ENCODE measurements at places on chromosomes 1 and 21.

- ATAC-seq: no peak
These were observed 5.6 kb downstream of the SPSB1 start for GRCh38 chr1:9298282-9298681.

GRCh38 chr1:156399355-156400125 is 30.5 kb downstream of the RHBG start:
- ATAC-seq: no peak

DNA sequence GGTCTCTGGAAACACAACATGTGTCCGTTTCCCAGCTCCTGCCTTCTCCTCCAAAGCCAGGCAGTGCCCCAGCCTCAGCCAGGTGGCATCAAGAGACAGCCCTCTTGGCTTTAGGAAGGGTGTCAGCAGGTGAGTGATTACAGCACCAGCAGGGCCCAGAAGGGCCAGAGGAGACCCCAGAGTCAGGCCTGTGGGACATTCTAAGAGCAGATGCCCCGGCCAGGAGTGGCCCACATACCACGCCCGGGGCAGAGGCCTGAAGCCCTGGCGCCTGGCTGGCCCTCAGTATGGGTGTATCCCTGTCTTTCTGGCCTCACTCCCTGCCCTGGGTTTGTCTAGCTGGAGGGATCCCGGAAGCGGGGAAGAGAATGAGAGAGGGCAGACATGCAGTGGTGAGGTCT is 109.2 kb downstream of the CASZ1 start:
- no peak for ATAC-seq

DNA sequence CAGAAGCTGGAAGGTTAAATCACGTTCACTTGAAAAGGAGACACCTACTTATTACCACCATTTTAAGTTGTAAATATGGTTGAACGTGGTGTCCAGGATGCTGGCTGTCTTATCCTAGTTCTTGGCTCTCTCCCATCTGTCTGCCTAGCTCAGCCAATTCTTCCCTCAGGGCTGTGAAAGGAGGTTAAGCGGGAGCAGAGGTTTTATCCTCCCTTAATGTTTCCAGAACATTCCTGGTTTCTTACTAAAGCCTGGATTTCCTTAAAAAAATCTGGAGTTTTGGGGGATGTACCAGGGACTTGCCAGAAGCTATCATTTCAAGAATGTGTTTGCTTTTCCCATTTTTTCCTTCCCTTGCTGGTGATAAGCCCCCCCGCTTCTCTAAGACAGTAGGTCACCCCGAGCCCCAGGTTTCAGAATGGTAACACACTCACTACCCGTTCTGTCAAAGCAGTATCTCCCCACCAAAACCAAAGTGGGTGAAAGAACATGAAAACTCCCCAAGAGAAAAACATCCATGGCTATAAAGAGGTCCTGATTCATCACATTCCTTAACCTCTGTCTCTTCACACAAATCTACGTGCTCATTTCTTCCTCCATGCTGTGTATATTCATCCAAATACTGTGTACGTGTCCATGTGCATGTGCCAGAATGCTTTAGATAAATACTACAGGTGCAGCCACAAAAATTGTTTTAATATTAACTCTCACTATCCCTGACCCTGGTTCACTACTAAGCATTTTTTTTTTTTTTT is 114.7 kb downstream of the MAP3K21 start:
- ATAC-seq: no peak

GRCh38 chr21:38041493-38041892 is 125.2 kb upstream of the KCNJ6 start:
- no peak for ATAC-seq

DNA sequence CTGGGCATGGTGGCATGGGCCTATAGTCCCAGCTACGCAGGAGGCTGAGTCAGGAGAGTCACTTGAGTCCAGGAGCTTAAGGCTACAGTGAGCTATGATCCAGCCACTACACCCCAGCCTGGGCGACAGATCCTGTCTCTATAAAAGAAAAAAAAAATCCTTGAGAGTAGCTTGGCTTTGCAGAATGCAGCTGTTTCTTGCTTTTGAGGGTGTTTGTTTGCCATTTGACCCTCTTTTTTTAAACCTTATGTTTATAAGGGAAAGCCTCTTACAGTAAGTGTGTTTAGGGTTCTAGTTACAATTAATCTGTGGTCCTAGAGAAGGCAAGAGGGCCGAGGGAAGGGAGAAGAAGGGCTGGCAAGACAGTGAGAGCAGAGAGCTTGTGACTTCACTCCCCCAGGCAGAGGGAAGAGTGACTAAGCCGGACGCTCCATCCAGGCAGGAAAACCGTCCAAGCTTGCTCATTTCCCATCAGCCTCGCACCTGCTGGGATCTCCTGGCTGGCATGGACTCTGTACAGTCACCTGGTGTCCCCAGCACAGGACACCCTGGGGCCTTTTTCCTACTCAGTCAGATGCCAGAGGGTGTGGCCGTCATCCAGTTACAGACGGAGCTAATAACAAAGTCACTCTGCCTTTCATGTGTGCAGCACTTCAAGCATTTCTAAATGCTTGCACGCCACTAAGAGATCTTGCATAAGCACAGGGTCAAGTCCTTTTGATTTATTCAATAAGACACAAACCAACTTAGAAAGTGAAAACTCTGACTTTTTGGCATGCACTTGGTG is 55.5 kb upstream of the PSEN2 start:
- ATAC-seq: peak; percentile 85

DNA sequence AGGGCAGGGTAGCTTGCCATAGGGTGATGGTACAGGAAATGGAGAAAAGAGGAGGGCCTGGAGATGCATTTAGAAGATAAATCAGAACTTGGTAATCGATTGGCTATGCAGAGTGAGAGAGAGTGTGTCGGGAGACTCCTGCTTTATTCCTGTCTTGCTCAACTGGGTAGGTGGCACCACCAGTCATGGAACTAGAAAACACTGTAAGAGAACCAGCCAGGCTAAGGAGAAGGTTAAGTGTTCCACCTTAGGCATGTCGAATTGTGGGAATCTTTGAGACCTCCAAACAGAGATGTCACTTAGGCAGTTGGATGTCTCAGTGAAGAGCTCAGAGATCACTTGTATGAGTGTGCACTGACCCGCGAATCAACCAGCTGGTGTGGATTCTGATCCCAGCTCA is 28.7 kb upstream of the RD3 start:
- ATAC-seq: no peak

DNA sequence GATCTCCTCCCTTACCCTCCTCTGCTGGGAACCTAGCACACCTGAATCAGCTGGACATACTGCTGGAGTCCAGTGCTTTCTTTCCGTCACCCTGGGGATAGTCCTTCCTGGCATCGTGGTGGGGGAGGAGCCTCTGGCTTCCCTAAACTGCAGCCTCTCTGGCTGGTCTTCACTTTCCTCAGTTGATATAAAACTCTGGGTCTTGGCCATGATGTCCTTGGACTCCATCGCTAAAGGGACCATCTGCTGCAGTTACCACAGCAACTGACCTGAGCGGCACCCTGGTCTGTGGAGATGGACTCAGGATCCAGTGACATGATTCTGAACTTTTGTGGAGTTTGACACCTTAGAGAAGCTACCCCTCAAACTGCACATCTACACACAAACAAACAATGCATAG is 22.8 kb downstream of the PARS2 start:
- ATAC-seq: no peak

- no peak for ATAC-seq
These were observed 771.1 kb upstream of the ADGRL4 start for GRCh38 chr1:79777481-79778219.

GRCh38 chr1:2935751-2936390 is 85.4 kb upstream of the ACTRT2 start:
- no peak for ATAC-seq

Data from gastroesophageal sphincter (tissue), 4 donors.